Fibroblast of pulmonary artery (primary cell): ENCODE measurements at places on chromosomes 1 and 21.
A peak's percentile ranks its signal among the peaks of the same experiment; 100 is the strongest.

DNA sequence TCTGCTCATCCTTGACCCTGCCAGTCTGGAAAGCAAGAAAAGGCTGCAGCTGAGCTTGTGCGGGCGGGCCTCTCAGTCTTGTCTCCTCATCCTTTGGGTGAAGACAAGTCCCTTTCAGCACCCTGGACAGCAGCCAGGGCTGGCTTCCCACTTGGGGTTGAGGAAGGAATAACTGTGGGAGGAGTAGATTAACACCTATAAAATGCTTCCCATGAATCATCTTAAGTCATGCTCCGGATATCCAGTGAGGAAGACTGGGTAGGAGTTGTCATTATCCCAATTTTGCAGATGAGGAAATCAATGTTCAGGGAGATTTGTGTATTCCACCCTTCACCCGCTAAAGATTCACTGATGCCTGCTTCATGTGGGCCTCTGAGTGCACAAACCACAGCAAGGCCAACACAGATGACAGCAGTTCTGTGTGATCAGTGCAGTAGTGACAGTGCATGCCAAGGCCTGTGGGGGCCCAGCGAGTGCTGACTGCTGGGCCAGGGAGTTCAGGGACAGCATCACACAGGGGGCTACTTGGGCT lies 20.1 kb upstream of the COL16A1 start:
- DNase-seq: peak; percentile 79

- no peak for DNase-seq
Observed at GRCh38 chr1:228321435-228321834, 85.2 kb downstream of the TRIM11 start.

GRCh38 chr1:174153085-174153824 lies 6.1 kb upstream of the RABGAP1L start:
- DNase-seq: no peak

DNA sequence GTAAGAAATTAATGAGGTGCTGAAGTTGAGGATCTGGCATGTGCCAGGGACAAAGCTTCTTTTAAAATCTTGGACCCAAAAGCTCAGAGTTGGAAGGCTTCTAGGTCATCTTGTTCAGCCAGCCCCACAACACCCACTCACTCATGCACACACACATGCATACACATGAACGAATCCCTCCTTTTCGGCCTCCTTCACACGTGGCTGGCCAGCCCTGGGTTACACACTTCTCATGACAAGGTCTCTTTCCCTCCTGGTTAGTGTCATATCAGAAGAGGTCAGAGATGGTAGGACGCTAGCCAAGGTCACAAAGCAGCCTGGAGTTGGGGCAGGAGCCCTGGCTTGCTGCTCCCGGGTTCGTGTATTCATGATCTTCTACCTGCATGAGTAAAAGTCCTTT lies 6.9 kb downstream of the DMBX1 start:
- DNase-seq: no peak

DNA sequence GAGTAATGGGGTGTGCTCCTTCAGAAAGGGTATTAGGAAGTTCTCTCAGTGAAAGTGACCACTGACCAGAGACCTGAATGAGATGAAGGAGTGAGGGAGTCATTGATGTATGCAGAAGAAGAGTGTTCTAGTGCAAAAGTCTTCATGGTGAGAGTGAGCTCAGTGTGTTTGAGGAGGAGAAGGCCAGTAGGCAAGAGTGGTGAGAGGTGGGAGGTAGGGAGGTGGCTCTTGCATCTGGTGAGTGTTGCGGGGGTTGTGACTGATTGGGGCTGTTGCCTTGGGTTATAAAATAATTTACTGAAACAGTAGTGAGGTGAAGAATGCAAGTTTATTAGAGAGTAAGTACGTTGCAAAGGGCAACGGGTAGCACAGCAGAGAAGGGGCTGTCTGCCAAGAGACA lies 26.2 kb downstream of the FMN2 start:
- DNase-seq: no peak

GRCh38 chr1:3338725-3339070 lies 115.8 kb upstream of the ARHGEF16 start:
- no peak for DNase-seq

DNA sequence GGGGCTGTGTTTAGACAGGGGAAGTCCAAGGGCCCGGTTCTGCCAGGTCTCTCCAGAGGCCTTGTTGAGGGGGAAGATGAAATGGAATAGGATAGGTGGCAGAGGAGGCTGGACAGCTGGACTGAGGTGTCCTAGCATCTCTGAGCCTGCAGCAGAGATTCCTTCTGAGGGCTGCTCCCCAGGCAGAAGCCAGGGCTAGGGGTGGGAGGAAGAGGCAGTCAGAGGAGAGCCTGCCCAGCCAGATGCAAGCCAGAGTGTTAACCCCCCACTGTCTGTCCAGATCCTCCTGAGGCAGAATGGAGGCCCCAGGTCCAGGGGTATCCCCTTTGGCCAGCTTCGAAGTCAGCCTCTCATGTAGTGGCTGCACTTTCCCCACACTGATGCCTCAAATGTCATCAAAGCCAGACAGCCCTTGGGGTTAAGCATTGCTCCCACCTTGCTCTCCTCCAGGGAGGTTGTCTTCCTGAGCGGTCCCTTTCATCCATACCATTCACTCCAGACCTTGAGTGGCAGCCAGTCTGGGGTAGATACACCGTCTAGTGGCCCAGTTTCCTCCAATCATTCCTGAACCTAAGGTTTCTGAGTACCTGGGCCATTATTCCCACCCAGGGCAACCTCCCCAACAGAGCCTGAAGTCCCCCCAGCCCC lies 1.7 kb downstream of the CSF1 start:
- DNase-seq: peak; percentile 27

- DNase-seq: no peak
Observed at GRCh38 chr1:222288053-222288452, 259.9 kb downstream of the HHIPL2 start.

DNA sequence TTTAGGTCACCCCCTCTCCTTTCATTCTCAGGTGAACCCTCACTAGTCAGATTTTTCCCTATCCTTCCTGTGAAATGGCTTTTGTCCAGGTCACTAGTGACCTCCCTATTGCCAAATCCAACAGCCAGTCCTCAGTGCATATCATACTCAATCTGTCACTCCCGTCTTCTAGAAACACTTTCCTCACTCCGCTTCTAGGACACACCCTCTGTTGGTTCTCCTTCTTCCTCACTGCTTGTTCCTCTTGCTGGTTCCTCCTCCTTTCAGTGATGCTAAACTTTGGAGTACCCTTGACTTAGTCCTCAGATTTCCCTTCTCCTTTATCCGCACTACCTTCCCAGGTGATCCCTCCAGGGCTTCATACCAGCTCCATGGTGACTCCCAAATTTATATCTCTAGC lies 94.3 kb downstream of the RNF220 start:
- DNase-seq: no peak
